ENCODE measurements at places on chromosomes 13 and 19. TPM values are rescaled to one million over a fixed set of nuclear protein-coding genes. Genes with fewer than 3 reads are reported as not detected.

Gene TNNI3
- total RNA-seq = 1.7 TPM

Gene EFNB2
- total RNA-seq = 4.8 TPM

Gene EHD2
- total RNA-seq = 97.9 TPM

Gene ZNF599
- total RNA-seq = 11.5 TPM

- DNase-seq = no peak
These were observed 4.0 kb downstream of the IZUMO4 start for GRCh38 chr19:2100719-2101061.

DNA sequence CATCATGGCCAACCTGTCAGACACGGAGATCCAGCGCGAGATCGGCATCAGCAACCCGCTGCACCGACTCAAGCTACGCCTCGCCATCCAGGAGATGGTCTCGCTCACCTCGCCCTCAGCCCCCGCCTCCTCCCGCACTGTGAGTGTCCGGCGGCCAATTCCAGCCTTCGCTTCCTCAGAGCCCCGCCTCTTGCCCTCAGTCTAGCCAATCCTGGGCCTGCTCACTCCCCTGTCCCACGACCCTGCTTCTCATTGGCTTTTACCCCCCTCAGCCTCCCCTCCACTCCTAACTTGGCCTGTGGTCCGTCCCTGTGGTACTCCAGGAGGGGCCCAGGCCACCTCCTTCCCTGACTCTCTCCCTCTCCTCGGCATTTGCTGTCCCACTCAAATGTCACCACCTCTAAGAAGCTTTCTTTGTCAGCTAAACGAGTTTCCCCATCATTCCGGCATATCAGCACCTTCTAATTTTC is 12.3 kb downstream of the HRC start:
- DNase-seq = peak; percentile 95

- no peak for DNase-seq
These were observed 82.5 kb upstream of the GPR183 start for GRCh38 chr13:99389520-99390304.

GRCh38 chr19:55549500-55550320 is 4.4 kb upstream of the SBK3 start:
- peak; percentile 81 for DNase-seq

- no peak for DNase-seq
These were observed 26.7 kb upstream of the NAPA start for GRCh38 chr19:47541518-47541917.

- no peak for DNase-seq
These were observed at the start of gene SLC15A1 for GRCh38 chr13:98752467-98753290. Gene SLC15A1 (minus strand): TSS chr13:98752672. CDS start chr13:98752598, 74 bp downstream.

DNA sequence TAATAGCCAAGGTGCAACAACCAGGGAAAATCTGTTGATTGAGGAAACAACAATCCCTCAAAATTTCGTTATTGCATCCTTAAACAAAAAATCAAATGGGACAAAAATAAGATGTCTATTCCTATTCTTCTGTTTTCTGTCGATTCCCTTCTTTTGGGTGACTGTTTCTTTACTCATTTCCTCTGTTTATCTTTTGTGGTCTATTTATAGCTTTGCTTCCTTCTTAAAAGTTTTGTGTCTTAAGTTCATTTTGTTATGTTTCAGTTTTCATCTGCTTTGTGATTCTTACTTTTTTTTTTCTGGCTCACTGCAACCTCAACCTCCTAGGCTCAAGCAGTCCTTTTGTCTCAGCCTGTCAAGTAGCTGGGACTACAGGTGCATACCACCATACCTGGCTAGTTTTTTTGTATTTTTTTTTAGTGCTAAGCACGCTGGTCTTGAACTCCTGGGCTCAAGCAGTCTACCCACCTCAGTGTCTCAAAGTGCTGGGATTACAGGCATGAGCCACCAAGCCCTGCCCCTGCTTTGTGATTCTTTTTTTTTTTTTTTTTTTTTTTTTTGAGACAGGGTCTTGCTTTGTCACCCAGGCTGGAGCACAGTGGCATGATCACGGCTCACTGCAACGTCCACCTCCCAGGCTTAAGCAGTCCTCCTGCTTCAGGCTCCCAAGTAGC is 10.4 kb downstream of the ZNF146 start:
- peak; percentile 6 for DNase-seq

DNA sequence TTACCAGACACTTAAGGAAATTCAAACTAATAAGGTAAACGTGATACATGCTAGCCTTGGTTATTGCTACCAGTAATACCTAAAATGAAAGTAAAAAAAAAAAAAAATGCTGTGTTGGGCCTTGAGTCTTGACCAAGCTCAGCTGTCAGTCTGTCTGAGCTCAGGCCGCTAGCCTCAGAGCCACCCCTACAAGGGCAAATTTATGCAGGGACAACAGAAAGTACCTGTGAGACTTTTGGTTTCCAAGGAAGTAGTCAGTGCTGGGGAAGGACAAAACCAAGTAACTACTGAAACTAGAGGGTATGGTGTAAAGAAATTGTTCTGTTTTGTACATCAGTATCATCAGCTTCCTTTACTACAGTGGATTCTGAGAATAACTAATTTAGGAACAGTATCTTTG is 134.3 kb upstream of the SLITRK5 start:
- no peak for DNase-seq

DNA sequence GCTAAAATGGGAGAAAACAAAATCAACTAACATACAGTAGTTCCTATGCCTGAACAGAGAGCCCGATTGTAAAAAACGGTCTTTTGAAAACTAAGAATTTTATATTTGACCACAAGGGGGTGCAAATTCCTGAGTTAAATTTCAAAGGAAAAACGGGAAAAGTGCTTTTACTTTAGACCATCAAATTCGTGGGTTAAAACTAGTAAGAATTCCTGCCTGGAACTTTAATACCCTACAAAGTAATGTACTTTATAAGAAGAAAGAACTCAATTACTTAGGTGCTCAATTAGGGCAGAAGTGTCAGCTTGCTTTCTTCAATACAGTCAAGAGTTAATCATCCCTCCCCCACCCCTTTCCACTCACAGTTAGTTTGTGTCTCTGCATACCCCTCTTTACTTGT is 69.8 kb downstream of the KCNRG start:
- DNase-seq = peak; percentile 66

Measured in myocyte (in vitro differentiated cells).